ENCODE measurements at places on chromosomes 3 and 15.

- ATAC-seq = no peak
Observed at GRCh38 chr3:8885536-8886316, 77.5 kb downstream of the RAD18 start.

- no peak for ATAC-seq
Observed at GRCh38 chr3:186788482-186789370, 5.3 kb downstream of the EIF4A2 start.

- ATAC-seq = no peak
Observed at GRCh38 chr15:53917109-53917508, 61.1 kb upstream of the UNC13C start.

DNA sequence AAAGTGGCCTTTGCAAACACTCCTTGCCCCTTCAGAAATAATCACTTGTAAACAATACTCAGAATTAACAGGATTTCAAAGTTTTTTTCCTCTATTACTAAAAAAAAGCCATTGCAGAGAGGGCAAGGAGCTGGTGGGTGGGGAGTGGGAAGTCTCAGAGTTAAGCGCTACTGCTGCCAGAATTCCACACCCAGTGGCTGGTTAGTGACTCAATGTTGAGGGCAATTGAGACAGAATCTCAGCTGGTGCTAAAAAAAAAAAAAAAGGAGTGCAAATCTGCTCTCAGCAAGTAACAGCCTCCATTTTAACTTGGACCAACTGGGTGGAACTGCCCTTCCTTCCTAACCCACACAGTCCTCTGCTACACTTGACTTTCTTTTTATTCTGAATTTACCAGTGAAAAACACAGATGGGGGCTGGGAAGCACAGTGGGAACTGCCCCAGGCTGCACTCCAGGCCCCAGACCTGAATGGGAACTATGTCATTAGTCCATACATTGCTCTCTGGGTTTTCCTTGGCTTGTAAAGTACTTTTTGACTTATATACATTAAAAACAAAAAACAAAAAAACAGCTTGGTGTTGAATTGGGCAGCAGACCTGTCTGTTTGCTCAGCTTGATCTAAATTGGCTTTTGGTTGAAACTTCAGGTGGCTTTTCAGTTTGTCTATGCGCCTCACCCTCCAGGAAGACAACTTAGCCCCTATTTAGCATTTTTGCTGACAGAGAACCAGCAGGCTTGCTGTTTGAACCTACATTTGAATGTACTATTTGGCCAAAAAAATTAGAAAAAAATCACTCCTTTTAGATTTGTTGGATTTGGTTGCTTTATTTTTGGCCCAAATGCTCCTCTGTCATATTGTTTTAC, 357.8 kb upstream of the TBL1XR1 start:
- peak; percentile 50 for ATAC-seq

- no peak for ATAC-seq
Observed at GRCh38 chr3:13042127-13042701, 31.0 kb downstream of the IQSEC1 start.

GRCh38 chr15:89122505-89123180, 34.4 kb downstream of the ABHD2 start:
- no peak for ATAC-seq

DNA sequence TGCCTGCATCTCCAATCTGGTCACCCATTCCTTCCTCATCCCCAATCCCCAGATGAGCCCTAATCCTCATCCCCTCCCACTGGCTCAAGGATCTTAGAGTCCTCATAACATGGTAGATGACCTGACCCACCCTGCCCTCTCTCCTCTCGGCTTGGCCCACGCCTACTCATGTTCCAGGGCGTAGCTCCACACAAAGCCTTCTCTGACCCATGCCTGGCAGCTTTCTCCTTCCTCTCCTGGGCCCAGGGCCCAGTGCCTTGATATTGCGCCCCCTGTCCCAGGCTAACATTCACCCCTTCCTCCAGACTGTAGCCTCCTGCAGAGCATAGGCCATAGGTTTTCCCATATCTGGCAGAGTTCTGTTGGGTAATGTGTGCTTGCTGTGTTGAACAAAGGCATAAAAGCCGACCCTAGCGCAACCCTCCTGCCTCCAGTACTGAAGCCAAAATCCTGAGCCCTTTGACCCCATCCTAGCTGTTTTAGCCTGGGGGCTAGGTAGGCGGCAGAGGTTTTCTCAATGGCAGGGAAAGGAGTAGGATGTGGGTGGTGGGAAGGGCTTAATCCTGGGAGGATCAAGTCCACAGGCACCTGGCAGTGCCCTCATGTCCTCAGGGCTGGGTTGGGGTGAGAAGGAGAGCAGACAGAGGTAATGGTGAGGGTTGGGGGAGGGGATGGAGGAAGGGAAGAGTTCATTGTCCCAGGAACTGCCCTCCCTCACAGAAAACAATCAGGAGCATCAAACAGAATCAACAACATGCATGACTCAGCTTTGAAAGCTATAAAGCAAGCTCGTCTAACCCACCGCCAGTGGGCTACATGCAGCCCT, 35.5 kb downstream of the MESD start:
- no peak for ATAC-seq

- peak; percentile 54 for ATAC-seq
Observed at GRCh38 chr15:82933576-82933975, 18.9 kb downstream of the HOMER2 start.

- ATAC-seq = no peak
Observed at GRCh38 chr3:76099956-76100355, 314.6 kb upstream of the ZNF717 start.

DNA sequence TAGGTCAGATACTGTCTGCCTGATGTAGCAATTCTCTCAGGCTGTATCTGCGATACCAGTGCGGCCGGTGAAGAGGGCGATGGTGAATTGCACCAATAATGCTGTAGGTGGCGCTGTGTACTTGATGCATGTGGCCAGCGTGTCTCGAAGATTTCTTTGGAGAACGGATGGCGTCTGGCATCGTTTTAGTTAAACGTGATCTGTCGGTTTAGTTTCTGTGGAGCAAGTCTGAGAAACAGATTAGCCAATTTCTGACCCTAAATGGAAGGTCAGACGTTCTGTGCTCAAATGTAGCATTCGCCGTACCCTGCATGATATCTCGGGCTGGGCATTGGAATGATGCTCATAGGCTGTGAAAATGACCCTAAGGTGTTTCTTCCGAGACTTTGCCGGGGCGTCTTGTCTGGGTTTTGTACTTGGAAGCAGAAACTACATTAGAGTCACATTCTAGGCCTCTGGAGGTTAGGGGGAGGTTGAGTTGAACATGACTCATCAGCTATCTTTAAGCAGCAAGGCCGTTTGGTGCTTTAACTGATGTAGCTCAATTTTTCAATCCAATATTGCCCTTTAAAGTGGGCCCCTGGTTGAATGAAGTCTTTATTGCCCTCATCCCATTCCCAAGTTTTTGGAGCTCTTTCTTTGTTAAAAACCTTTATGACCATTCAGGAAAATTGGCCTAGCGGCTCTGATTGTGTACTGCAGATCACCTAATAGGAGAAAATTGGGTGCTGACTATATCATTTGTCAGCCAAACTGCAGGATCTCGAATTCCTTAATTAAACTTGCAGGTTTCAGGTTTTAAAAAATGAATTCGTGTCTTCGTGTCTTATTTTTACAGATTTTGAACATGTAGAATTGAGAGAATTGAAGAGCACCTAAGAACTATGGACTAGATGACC, 80.0 kb downstream of the SQOR start:
- ATAC-seq = peak; percentile 57

DNA sequence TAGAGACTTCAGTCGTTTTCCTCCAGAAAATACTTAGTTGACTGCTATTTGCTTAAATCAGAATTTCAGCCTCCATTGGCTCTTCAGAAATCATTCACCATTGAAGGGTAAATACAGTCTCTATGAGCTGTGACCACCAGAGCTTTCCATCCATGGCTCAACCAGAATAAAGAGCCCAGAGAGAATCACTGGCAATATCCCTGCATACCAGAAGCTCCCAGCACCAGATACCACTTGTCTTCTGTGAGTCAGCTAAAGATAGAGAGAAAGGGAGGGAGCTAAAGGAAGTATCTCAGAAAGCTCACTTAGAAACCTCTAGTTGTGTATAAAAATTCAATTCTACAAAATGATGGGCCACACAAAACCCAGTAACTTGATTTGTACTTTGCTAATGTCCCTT, 115.2 kb upstream of the TMCO5A start:
- ATAC-seq = no peak

DNA sequence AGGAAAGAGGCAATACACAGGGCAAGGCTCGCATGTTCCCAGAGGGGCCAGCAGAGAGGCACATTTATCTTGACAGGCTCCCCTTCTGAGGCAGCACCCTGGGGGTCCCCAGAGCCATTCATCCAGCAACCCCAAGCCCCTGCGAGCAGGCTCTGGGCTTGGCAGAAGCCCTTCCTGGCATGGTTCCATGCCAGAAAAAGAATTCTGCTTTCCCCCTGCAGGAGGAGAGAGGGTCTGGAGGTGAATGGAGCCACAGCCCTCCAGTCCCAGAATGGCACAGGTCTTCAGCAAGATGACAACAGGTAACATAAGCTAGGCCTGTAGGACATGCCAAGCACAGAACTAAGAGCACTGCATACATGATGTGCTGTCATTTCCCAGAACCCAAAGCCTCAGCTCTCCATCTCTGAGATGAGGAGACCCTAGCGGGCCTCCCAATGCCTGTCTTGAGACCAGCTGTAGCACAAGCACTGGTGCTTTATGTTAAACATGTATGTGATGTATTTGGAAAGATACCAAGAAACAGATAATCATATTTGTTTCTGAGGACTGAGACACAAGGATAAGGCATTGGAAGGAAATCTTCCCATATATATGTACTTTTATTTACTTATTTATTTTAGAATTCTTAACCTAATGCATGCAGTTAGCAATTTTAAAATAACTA, 121.6 kb downstream of the ALDH1A2 start:
- no peak for ATAC-seq

- ATAC-seq = peak; percentile 35
Observed at GRCh38 chr3:69161587-69162307, 39.4 kb upstream of the LMOD3 start.

DNA sequence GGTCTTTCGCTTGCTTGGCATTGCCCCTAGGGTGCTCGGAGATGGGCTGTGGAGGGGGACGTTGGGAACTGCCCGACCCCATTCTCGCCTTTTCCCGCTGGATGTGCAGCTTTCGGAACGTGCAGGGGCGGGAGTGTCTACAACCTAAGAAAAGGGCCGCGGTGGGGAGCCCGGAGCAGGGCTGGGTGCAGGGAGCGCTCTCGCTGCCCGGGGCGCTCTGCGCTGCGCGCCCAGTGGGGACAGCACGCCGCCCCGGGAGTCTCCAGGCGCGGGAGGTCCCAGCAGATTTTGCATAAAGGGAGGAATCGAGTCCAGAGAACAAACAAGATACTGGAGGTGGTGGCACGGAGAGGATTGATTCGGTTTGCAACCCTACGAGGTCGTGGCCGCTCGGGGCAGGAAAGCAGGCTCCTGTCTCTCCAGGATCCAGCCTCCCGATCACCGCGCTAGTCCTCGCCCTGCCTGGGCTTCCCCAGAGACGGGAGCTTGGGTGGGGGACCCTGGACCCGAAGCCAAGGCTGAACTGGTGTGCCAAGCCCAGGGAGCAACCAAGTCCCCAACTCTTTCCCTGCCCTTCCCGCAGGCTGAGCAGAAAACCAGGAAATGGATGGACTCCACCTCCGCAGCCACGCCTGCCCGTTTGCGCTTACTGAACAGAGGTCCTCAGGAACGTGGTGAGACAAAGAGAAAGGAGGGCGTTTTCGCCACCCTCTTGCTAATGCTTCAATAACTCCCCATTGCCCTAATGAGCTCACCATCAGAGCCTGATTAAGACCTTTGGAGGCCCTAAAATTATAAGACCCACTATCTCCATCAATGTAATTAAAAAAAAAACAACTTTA, 59.7 kb downstream of the NOX5 start:
- ATAC-seq = no peak

GRCh38 chr3:31948280-31948679, 32.8 kb downstream of the OSBPL10 start:
- ATAC-seq = no peak

GRCh38 chr3:164748626-164749025, 329.7 kb downstream of the SI start:
- ATAC-seq = no peak

DNA sequence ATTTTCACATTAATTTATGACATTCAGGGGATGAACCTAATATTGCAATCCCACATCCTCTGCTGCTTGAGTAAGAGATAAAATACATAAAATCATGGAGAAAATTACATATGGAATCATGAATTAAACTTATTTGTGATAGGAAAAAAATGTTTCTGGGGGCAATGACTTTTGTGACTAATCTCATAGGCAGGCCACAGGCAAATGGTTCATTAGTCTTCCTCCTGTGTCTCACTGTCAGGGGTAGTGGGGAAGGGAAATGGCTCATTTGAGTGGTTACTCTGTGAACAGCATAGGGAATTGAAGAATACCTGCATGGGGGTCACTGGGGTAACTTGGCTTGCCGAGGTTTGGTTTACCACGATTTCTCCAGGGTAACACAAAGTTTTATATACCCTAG, 72.0 kb downstream of the TFG start:
- no peak for ATAC-seq

- peak; percentile 65 for ATAC-seq
Observed at GRCh38 chr3:30639937-30640336, 33.5 kb downstream of the TGFBR2 start.

DNA sequence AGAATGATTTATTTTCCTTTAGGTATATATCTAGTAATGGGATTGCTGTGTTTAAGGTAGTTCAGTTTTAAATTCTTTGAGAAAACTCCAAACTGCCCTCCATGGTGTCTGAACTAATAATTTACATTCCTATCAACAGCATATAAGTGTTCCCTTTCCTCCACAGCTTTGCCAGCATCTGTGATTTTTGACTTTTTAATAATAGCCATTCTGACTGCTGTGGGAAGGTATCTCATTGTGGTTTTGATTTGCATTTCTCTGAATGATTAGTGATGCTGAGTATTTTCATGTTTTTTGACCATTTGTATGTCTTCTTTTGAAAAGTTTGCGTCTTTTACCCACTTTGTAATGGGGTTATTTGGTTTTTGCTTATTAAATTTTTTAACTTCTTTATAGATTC, 571.6 kb upstream of the CCDC54 start:
- no peak for ATAC-seq

- ATAC-seq = no peak
Observed at GRCh38 chr3:178382449-178383061, 153.7 kb upstream of the KCNMB2 start.

DNA sequence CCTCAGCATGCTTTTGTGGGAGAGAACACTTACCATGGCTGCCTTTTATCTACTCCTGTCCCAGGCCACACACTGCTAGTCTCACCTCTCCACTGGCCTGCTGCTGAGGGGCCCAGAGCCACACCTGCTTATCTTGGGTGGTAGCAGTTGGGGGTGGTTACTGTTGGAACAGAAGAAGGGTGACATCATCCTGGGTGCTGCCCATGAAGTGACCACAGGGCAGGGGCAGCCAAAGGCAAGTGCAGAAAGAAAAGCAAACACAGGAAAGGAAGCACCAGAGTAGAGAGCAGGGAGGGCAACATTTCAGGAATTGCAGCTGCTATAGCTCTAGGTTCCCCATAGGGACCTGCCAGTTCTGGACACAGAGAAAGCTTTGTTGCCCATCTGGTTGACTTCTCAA, 345.2 kb downstream of the VPS13C start:
- ATAC-seq = no peak

- ATAC-seq = no peak
Observed at GRCh38 chr15:100787567-100788417, 91.8 kb upstream of the ALDH1A3 start.

- no peak for ATAC-seq
Observed at GRCh38 chr3:69441040-69441439, 55.2 kb upstream of the FRMD4B start.

Measured in activated T-helper 17 cell treated with anti-CD3 and anti-CD28 coated beads, Interleukin-2, amount 50 U/mL, for 72 hours (primary cell).